ENCODE measurements at places on chromosomes 7 and 10.

GRCh38 chr10:95693071-95693667, 558 bp downstream of the TCTN3 start:
- DNase-seq = no peak

- DNase-seq = no peak
These were observed 26.1 kb upstream of the MRC1 start for GRCh38 chr10:17782921-17783665.

GRCh38 chr10:43903451-43903850, 254.8 kb upstream of the ZNF32 start:
- no peak for DNase-seq

DNA sequence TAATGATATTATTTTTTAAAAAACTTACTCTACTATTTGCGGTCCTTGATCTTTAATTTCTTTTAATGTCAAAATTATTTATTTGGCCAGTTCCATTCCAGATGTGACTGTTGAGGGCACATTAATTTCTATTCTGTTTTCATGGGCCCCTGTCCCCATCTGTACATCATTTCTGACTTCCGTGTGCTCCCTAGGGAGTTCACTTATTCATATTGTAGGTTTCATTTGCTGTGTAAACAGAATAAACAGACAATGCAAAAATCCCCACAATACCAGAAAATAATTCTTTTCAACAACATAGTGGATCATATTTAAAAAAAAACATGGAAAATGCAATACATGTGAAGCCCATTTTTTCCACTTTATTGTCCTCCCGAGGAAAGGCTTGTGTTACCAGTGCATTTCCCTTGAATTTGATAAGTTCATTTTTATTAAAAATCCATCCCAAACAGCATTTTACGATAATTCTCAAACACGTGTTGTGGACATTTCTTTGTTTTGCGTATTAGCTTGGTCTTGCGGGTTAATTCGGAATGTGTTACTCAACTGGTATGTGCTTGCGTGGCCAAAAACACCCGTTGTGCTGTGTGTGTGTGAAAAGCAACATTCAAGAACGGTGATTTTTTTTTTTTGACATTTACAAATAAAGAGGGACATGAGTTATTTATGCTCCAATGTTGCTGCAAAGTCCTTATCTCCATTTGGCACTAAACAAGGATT, 138.4 kb downstream of the MGMT start:
- no peak for DNase-seq

DNA sequence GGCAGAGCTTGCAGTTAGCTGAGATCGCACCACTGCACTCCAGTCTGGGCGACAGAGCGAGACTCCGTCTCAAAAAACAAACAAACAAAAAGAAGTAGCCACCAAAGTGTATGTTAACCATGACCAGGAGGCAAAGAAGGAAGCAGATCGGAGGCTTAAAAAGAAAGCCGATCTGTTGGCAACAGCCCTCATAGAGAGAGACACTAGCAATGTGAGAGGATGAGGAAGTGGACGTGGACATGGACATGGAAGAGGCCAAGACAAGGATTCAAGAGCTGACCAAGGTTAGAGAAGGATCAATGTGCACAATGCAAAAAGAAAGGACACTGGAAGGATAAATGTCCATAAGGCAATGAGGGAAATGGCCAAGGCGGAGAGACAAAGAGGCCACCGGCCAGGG, 14.9 kb upstream of the ADCK2 start:
- no peak for DNase-seq

DNA sequence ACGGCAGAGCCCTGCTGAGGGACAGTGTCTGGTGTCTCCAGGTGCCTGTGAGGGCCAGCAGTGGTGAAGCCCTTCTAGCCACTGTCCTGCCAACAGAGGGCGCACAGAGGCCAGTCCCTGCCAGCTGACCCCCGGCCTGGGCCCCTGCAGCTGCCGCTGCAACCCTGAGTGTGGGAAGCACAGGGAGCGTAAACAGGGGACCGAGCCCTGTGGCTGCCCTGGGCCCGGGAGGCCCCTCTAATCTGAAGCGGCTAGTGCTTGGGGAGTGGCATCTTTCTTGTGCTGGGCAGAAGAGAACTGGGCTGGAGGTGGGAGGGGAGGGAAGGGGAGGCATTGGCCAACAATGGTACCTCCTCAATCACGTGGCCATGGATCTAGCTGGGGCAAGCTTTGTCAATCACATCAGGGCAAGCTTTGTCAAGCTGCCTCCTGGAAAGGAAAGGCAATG, 34.6 kb downstream of the TRIM8 start:
- DNase-seq = peak; percentile 93

DNA sequence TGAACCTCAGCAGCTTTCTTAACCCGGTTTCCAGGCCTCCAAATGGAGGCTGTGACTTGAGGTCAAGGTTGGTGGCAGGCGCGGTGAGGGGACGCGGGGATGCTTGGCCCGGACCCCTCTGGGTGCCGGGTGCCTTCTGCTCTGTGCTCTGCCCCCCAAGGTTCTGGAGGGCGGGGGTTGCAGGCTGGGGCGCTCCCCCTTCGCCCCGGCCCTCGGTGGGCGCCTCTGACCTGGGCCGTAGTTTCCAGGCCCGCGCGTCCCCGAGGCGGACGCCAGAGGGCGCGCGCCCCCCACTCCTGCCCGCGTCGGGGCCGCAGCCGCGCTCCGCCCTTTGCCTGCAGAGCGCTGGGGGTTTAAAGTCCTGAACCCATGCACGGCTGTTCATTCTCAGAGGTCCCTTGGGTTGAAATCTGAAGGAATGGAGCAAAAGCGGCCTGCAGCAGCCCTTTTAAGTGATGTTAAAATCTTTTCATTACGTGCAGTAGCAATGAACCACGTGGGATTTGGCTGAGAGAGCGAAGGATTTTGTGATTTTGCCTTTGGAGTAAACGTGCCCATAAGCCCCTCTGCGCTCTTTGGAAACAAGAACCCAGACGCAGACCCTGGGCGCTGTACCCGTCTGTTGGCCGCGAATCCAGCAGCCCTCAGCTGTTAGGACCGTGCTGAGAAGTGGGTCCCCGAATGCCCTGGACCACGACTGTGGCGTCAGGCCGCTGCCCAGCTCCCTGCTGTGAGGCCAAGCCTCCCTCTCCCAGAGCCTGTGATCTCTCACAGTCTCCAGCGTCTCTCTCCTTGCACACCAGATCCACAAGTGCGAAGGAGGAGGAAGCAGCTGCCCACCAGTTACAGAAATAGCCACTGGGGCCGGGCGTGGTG, 135.0 kb downstream of the ACTR3B start:
- peak; percentile 66 for DNase-seq

- DNase-seq = no peak
These were observed 81.4 kb upstream of the SHH start for GRCh38 chr7:155893664-155894063.

All from H9 (cell line).